Stimulated activated naive CD4-positive, alpha-beta T cell (primary cell): ENCODE measurements at places on chromosomes 5 and 9.

DNA sequence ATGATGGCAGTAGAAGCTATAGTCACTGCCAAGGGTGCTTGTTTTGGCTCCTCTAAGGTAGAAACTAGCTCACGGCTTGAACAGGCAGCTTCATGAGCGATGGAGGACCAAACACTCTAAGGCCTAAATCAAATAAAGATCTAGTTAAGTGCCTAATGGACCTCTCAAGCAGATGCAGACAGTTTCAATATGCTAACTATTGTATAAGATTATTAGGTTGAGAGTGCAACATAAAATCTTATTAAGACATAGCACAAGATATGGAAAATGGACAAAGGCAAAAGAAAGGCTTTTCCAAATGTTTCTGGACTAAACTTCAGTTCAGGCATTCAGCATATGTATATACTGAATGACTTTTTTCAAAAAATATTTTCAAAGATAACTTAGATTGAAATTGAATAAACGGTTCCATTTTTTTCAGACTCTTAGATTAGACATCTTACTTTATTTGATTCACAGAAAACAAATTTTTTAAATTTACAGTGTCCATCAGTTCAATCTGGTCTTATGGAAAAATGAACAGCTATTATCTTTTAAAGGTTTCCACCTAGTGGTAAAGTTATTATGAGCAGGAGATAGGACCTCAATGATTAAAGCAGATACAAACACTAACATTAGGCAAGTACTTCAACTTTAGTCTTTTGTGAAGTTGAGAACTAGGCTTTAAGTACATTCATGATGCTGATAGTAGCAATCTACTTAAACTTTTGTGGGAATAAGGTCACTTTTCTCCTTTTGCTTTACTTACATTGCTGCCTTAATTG, 1167.7 kb downstream of the MAT2B start:
- no peak for DNase-seq

- DNase-seq: no peak
Observed at GRCh38 chr9:125472562-125472925, 210.9 kb downstream of the GAPVD1 start.

DNA sequence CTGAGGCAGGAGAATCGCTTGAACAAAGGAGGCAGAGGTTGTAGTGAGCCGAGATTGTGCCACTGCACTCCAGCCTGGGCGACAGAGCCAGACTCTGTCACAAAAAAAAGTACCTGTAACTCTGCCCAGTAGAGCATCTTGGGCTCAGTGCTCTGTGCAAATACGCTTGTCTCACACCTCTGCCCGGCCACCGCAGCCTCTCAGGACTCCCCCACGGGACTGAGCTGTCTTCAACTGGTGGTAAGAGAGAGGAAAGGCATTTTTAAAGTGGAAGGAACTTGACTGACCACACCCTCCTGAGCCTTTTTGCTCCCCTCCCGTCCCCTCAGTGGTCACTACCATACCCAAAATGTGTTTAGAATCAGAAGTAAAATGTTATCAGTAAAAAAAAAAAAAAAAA, 174.3 kb upstream of the PIK3R1 start:
- no peak for DNase-seq

DNA sequence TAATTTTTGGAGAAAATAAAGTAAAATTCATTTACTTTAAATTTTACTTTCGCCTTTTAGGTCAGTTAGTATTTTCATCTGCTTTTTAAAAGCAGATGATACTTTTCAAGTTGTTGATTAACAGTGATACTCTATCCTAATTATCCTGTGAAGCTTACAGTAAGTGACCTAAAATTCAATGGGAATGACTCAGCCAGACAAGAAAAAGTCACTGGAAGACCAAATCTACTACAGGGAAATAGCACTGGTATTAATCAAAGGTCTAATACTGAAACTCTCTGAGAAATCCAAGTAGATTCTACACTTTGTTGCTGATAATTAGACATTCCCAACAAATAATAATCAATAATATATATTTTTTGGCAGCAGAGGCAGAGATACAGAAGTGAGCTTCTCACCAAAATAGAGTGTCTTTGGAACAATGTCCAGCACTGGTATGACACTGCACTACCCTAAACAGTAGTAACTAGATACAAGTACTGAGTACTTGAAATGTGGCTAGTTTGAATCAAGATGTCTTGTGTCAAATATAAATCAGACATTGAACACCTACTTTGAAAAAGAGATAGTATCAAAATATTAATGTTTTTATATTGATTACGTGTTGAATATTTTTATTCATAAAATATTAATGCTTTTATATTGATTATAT, 22.8 kb upstream of the ELL2 start:
- DNase-seq: no peak

DNA sequence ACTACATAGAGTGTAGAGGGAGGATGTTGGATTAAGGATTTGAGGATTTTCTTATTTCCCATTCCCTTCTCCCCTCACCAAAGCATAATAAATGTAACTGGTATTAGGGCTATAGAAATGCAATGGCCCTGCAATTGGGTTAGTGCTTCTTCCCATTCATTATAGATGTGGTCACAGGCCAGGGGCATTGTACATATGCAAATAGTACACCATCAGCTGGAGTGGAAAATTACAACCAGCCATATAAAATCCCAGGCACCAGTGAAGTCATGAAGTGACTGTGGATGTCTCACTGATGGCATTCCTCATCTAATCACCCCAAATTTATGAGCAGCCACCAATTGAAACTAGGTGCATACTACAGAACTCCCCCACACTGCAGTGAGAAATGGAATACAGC, 105.9 kb downstream of the PLK2 start:
- DNase-seq: no peak

DNA sequence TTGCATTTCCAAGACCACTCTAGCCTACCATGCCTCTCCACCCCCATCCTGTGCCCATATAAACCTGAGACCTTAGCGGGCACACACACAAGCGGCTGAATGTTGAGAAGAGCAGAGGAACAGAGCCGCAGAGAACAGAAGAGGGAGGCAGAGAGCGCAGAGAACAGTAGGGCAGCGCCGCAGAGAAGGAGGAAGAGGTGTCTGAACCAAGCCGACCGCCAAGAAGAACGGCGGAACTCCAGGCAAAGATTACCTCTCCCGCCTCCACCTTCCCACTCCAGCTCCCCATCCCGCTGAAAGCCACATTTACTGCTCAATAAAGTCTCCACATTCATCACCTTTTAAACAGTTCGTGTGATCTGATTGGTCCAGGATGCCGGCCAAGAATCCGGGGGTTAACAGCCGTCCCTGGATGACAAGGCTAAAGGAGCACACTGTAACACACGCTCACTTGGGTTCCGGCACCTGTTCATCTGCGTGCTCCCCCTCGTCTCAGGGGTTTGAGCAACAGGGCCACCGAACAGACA, 33.2 kb downstream of the GRIN3A start:
- peak; percentile 28 for DNase-seq

- no peak for DNase-seq
Observed at GRCh38 chr5:83554133-83554532, 82.6 kb downstream of the VCAN start.

DNA sequence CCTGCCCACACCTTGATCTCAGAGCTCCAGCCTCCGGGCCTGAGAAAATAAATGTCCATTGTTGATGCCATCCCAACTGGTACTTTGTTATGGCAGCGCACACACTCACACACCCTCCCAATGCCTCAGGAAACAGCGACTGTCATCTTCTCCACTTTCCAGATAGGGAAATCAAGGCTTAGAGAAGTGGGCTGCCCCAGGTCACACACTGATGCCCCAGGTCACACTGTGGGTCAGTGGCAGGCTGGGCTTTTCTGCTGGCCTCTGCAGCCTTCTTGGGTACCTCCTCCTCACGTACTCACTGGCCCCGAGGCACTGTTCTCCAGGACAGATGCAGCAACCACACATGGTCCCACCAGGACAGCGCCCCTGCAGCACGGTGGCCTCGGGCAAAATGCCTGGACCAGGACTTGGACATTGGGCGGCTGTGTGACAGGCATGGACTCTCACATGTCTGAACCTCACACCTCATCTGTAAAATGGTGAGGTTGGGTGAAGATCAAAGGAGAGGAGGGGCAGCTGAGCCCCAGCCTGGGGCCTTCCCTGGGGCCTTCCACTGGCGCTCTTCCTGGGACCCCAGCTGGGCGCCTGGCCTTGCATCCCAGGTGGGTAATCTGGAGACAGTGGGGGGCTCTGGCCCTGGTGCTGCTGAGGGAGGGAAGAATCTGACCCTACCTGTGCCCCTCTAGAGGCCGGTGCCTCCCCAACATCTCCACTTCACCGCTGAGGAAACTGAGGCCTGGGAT, 156.0 kb downstream of the COL23A1 start:
- DNase-seq: no peak

- no peak for DNase-seq
Observed at GRCh38 chr9:33233626-33234342, 6.2 kb upstream of the SPINK4 start.

- no peak for DNase-seq
Observed at GRCh38 chr5:54136516-54137440, 173.6 kb downstream of the ARL15 start.

- no peak for DNase-seq
Observed at GRCh38 chr5:87008751-87009560, 258.7 kb upstream of the RASA1 start.

- DNase-seq: no peak
Observed at GRCh38 chr5:1445313-1445688, at the start of gene SLC6A3. Gene SLC6A3, minus strand, starts transcription at chr5:1445440. Its CDS starts 2,243 bp downstream, at chr5:1443197.

DNA sequence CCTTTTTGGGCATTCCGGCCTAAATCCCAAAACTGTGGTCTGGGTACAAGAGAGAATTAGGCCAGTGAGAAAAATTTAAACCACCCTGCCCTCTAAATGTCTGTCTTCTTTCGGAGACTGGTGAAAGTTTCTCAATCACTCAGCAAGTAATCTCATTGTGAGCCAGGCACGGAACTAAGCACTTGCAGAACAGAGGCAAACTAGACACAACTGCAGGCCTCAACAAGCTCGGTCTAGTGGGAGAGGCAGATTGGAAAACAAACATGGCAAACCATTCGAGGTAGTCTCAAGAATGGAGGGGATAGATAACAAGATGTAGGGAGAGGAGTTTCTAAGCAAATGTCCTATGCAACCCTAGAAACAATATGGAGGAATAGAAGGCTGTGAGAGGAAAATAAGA, 8.9 kb upstream of the C5orf58 start:
- no peak for DNase-seq

GRCh38 chr9:37163299-37163698, 42.9 kb downstream of the ZCCHC7 start:
- DNase-seq: no peak

DNA sequence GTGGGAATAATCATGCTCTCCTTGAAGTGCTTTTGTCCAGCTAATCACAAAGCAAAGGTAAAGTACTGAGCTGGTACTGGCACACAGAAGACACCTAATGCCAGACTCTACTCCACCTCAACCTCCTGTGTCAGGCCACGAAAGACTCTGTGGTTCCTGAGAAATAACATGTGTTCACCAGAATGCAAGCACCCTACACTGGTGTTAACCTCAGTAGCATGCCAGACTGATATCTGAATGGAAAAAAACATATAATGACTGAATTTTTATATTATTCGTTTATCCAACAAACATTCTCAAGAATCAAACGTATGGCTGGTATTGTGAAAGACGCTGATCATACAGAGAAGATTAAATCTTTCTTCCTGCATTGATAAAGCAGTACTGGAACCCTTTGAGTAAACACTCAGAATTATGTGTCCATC, 97.1 kb upstream of the IFNE start:
- DNase-seq: peak; percentile 30

DNA sequence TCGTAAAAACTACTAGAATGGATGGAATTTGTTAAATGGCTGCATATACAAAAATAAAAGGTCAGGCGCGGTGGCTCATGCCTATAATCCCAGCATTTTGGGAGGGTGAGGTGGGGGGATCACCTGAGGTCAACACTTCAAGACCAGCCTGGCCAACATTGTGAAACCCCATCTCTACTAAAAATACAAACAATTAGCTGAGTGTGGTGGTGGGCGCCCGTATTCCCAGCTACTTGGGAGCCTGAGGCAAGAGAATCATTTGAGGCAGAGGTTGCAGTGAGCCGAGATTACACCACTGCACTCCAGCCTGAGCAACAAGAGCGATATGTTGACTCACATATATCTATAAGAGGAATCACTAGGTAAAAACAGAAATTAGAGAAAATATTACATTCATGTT, 9.3 kb upstream of the GPR150 start:
- DNase-seq: no peak

- DNase-seq: no peak
Observed at GRCh38 chr5:139419226-139420192, 15.6 kb upstream of the SPATA24 start.

DNA sequence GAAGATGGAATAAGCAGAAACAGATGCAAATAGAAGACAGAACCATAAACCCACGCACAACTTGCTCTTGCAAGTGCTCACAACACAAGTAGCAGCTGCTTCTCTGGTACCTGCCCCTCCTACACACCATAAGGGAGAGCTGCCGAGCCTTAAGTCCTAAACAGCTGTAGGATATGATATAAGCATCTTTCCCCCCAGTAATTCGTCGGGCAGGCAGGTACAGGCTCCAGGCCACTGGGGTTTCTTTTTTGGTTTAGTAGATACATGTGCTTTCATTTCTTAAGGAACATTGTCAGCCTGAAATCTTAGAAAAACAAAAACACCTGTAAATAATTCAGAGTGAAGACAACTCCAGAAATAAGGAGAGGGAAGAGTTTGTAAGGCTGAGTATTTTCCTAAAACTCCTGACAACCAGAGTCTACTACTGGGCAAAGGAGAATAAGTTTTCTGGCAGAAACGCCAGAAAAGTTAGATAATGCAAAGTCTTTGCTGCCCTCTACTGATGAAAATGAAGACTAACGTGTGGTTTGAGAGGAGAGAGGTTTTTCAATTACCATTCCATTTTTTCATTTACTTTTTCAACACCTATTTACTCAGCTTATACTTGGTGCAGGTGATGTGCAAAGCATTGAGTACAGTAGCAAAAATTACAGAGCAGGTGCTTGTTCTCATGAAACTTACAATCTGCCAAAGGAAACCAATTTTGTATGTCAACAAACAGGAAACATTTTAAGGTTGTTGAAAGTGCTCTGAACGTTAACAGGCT, 20.1 kb upstream of the TCERG1 start:
- no peak for DNase-seq

DNA sequence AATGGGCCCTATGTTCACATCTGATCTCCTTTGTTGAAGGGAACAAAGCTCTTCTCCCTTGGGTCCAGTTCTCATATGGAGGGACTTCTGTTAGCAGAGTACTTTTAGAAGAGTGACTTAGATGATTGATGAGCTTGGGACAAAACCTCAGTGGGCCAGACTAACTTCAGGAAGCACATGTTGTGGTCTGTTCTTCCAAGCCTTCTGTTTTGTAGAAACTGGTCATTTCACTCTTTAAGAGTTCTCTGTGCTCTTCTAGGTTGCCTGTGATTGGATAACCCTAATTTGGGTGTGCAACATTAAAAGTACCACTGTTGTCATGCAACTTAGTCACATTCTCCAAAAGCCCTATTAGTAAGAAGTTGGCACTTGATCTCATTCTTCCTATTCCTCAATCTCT, 183.5 kb upstream of the ACO1 start:
- DNase-seq: no peak
